ENCODE measurements at places on chromosomes 3 and 15.

DNA sequence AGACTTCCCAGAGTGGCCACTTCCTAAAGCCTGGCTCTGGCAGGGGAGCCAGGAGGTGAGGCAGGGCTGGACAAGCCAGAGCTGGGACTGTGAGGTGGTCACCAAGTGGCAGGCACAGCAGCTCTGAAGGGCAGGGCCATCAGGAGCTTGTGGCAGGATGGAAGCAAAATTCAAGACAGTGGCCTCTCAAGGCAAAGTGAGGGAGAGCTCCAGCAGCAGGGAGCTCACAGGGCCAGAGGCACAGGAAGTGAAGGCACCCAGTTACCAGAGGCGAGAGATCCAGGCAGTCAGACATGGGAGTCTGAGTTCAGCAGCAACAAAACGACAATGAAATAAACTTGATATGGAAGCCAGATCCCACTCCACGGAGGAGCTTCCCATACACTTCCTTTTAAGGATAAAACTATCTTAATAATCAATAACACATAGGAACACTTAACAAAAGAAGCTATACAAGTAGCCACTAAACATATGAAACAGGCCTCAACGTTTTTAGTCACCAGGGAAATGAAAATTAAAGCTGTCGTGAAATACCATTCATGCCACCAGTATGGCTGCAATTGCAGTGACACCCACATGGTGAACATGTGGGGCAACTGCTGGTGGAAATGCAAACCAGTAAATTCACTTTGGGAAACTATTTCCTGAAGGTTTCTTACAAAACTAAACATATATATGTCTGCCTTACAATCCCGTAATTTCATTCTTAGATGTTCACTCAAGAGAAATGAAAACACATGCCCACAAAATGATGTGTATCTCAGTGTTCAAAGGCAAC lies 35.4 kb upstream of the TMEM158 start:
- DNase-seq = no peak

DNA sequence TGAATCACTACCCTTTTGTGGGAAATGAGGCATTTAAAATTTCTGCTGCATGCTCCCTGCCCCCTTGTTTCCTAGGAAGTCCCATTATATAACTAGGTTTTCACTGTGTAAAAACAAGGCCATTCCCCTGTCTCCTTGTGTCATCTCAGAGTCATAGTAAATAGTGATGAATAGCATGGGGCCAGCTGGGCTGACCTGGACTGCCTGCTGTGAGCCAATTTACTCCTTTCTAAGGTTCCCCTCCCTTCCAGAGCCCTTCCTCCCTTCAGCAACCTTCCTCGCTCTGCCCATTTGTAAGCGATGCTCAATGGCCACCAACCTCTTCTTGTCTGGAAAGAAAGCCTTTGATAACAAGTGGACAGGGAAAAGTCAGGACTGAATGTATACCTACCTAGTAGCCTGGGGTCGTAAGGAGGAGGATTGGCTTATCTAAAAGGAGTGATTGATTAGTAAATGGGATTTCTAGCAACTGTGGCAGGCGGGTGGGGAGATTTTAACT lies 11.7 kb downstream of the ITGA11 start:
- no peak for DNase-seq

DNA sequence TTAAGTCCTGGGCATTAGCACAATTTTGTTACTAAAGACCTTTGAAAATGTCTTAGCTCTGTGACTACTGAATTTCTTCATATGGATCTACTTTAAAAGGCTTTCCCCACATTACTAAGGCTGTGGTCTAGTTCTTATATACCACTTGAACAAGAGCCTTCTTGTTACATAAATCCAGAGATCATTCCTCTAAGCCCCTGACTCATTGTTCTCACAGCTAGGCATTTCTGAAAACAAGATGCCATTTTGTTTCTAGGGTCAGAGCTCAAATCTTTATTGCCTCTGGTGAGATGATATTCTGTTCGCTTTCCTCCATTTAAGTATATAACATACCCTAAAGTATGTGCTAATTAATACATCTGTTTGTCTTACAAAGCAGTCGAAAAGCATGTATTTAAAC lies 29.8 kb upstream of the LPP start:
- no peak for DNase-seq

GRCh38 chr3:31622636-31623288 lies 90.0 kb downstream of the STT3B start:
- no peak for DNase-seq

GRCh38 chr3:68210635-68211034 lies 556.2 kb upstream of the SUCLG2 start:
- DNase-seq = no peak

GRCh38 chr3:128781164-128781563 lies 55.2 kb downstream of the RAB7A start:
- no peak for DNase-seq
